ENCODE measurements at places on chromosomes 1 and 21.
A peak's percentile ranks its signal among the peaks of the same experiment; 100 is the strongest.

GRCh38 chr1:198447468-198447867 is 93.0 kb downstream of the ATP6V1G3 start:
- DNase-seq, result no peak

DNA sequence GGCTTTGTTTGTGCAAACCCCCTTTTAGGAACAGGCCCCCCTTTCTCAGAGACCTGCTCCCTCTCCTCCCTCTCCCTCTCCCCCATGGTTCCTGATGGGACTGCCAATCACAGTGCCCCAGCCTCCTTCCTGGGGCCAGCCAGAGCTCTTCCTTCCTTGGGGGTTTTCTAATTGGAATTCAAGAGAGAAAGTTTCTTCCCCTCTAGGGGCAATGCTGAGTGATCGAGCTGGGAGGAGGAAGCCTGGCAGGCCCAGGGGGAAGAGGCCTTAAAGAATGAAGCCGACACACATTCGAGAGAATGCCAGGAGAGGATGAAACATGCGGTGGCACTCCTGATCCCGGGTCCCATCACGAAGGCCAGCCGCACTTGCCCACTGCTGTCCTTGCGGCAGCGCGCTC is 21.3 kb upstream of the COL16A1 start:
- DNase-seq, result no peak

- no peak for DNase-seq
Observed at GRCh38 chr1:59985911-59986515, 59.4 kb upstream of the CYP2J2 start.

DNA sequence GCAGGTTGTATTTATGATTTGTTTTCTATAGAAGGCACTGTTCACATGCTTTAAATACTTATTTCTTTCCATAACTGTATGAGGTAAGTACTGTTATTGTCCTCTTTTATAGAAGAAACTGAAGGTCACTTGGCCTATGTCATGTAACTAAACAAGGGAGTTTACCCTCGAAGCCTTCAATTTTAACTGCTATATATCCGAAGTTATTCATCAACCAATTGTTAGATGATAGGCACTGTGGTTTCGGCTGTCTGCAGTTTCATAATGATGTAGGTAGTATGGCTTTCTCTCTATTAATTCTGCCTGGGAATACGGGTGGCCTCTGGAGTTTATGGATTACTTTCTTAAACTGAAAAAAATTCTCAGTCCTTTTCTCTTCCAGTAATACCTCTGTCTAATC is 413.3 kb upstream of the ADGRL2 start:
- DNase-seq, result no peak

GRCh38 chr1:27539901-27540861 is 50.2 kb upstream of the WASF2 start:
- no peak for DNase-seq

GRCh38 chr21:25127811-25128210 is 479.5 kb downstream of the MRPL39 start:
- DNase-seq, result no peak

DNA sequence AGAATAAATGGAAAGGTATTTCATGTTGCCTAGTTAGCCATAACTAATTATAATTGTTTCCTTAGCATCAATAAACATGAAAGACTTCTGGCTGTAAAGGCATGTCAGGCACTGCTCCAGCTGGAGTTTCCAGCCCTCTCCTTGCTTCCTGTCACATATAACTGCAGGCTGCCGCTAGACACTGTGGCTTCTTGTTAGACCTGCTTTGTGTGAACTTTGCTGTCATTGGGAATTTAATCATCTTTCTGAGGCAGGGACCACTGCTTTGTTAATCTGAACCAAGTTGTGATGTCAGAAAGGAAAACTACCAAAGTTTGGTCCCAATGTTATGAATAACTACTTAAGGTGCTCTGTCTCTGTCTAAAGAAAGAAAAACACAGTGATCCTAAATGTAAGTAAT is 90.3 kb upstream of the DUSP10 start:
- no peak for DNase-seq

- no peak for DNase-seq
Observed at GRCh38 chr1:207971331-207972219, 60.6 kb upstream of the CD34 start.

DNA sequence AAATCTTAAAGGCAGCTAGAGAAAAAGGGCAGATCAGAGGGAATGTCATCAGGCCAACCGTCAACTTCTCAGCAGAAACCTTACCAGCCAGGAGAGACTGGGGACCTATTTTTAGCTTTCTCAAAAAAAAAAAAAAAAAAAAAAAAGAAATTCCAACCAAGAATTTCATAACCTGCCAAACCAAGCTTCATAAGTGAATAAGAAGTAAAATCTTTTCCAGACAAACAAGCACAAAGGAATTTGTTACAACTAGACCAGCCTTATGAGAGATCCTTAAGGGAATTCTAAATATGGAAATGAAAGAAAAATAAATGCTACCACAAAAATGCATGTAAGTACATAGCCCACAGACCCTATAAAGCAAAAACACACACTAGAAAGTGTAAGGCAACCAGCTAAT is 267.7 kb downstream of the AKT3 start:
- no peak for DNase-seq

- peak; percentile 71 for DNase-seq
Observed at GRCh38 chr1:152110365-152110859, 4.8 kb downstream of the TCHH start.

DNA sequence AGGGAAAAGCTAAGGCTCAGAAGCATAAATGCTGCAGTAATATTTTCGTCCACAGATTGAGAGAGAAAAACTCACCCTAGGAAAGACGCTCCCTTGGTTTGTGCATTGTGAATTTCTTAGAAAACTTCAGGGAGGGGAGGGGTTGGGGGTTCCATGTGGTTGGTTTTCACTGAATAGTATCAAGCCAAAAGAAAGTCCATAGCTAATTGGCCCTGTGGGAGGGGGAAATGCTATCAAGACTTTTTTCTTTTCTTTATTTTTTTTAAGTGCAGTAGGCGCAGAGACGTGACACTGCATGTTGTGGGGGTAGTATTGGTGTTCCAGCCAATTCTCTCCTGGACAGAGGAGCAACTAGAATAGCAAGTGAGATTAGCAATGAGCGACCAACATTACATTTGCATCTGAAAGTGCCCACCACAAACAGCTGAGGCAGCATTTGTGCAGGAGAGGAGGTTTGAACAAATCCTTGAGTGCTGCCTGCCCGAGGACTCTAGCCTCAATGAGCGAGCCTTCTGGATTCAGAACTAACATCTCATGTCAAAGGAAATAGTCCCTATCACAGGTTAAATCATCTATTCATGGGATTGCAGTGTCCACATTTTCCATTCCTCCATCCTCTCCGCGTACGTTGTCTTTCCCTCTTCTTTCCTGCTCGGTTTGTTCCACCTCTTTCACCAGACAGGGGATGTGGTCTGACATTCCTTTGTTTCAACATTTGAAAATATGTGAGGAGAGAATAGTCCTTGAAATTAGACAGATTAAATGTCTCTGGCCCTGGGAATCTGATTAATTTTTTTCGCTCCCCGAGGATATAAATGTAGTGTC is 118.0 kb upstream of the MARK1 start:
- no peak for DNase-seq

DNA sequence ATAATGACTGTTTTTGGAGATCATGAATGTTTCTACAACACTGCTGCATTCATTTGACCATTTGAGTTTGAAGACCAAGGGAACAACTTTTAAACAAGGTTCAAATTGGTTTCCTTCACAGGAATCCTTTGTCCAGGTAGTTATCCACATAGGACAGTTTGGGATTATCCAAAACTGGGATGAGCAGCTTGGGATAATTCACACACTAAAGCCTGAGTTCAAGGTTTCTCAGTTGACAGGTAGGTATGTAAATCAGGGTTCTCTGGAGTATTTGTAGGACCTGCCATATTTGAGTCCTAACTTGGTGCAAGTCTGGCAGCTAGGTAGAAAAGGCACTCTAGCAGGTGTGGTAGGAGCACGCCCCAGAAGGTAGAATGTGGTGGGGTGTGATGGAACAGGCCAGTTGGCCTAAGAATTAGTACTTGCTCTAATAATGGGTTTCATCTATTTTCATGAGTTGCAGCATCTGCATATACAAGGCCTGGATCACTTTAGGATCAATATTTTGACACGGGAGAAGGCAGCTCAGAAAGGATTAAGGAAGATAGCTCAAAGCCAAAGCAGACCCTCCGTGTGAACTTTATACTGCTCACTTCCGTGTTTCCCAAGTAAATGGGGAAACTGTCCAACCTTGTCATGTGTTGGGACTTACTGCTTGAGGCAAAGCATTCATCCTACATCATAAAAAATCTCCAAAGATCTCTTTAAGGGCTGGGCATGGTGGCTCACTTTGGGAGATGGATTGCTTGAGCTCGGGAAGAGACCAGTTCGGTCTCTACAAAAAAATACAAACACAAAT is 14.1 kb upstream of the RAB42 start:
- DNase-seq, result peak; percentile 23

- no peak for DNase-seq
Observed at GRCh38 chr1:171654201-171654941, 1.9 kb upstream of the MYOC start.

DNA sequence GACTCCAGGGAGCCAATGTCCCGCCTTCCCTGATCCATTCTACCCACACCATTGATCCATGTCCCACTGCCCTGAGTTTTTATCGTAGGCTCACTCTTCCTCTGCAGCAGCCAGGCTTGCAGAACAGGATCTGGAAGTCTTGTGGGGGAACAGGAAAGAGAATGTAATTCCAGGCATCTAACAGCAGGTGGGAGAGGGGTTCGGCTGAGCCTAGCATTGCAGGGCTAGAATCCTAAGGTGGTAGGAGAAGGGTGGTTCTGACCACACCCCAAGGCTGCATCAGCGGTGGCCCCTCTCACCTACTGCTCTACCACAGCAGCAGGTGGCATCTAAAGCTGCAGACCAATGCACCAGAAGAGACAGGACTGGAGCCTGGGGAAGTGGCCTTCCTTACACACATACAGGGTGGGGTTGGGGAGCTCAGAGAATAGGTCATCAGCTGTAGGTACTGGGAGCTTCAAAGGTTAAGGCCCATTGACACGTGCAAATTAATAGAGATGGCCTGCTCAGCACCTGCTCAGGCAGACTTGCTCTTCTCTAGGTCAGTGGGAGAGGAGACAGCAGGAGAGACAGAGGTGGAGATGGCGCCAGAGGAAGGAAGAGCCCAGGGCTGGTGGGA is 20.5 kb downstream of the KNCN start:
- no peak for DNase-seq

GRCh38 chr21:46527801-46528200 is 69.1 kb downstream of the DIP2A start:
- DNase-seq, result no peak

GRCh38 chr1:238951809-238952208 is 434.6 kb upstream of the CHRM3 start:
- DNase-seq, result peak; percentile 53

- no peak for DNase-seq
Observed at GRCh38 chr1:95013950-95014574, 58.7 kb downstream of the ALG14 start.

DNA sequence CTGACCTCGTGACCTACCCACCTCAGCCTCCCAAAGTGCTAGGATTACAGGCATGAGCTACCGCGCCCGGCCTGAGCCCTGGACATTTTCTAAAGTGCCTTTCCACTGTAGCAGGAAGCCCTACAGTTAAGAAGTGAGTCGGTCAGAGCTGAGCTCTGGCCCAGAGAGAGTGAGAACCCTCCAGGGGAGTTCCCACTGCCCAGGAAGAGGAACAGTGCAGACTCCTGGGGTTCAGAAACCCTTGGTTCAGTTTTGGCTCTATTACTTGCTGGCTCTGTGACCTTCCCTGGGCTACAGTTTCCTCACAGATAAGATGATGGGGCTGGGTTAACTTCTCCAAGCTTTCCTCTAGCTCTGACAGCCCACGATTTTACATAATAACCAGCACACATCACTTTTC is 20.9 kb downstream of the SLC9A1 start:
- DNase-seq, result no peak

DNA sequence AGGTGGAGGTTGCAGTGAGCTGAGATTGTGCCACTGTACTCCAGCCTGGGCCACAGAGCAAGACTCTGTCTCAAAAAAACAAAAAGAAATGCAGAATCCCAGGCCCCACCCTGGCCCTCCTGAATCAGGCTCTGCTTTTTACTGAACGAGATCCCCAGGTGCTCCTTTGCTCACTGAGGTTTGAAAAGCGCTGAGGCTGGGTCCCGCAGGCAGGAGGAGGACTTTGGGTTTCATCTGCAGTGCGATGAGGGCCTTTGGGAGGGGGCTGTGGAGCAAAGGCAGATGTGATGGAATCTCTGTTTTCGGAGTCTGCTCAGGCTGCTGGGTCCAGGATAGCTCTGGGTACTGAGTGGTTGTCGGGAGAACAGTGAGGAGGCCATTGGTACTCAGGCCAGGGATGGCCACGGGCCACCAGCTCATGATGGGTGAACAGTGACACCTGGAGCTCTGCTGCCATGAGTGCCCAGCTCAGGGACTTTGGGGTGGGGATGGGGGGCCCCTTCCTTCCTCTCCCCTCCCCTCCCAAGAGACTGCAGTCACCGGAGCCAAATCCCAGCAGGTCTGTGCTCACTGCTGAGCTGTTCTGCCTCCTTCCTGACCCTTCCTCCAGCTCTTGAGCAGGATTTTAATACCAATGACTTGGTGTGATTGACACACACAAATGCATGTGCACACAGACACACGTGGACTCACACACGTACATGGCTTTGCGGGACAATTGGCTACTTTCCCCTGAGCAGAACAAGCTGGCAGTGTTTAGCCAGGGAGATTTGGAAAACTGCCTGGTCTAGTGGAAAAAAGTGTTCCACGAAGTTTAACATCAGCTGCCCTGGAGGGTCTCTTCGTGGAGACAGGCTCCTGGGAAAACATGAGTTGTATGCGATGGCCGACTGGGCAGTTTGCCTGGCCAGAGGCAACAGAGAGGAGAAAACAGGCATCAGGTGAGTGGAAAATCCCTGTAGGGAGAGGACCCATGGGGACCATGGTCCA is 3.6 kb upstream of the DHRS3 start:
- no peak for DNase-seq

- no peak for DNase-seq
Observed at GRCh38 chr1:107357376-107357775, 216.5 kb downstream of the NTNG1 start.

DNA sequence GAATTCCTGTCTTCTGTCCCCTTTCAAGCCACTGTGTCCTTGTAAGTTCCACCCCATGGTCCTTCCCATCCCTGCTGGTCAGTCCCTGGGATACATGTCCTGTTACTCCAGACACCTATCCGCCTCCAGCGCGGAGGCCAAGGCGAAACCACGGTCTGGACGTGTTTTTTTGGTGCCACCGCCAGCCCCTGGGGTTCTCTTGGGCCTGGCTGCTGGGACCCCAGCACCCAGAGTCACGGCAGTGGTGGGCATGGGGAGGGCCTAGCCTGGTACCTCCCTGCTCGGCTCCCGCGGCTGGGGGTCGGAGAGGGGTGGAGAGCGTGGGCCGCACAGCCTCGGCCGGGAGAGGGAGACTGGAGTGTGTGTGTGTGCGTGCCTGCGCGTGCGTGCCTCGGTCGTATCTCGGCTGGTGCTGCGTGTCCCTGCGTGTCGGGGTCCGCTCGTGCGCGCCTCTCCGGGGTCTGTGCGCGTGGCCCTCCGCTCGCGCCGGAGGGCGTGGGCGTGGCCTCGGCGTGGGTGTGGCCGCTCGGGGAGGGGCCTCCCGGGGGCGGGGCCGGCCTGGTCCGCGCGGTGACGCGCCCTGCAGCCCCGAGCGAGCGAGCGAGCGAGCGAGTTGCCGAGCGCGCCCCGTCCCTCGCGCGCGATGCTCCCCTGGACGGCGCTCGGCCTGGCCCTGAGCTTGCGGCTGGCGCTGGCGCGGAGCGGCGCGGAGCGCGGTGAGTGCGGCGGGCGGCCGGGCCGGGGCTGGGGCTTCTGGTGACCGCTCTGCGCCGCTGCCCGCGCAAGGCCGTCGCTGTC is at the start of gene VWA1:
VWA1 (plus strand) TSS at position 585 of the 798 bp plus-strand sequence; CDS start at position 644, 59 bp downstream.
- DNase-seq, result peak; percentile 65

- peak; percentile 29 for DNase-seq
Observed at GRCh38 chr1:183097438-183098051, 74.3 kb downstream of the LAMC1 start.

- DNase-seq, result no peak
Observed at GRCh38 chr1:46675549-46676314, 4.1 kb downstream of the TEX38 start.

All from KBM-7 (cell line).